ENCODE measurements at places on chromosomes 11 and 22.

DNA sequence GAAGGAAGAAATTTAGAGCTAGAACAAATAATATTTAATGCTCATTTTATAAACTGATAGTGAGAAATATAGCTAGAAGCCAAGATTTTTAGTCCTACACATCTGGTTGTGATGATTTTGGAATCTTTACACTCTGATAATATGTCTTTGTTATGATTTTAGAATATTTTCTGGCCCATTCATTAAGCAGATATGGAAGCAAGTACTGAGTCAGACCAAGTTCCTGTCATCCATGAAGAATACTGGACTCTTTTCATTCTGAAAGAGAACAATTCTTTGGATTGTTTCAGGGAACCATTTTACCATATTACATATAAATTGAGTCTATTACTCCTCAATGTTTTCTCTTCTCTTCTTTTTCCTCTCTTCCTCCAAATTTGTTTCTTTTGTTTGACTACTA, 227.4 kb downstream of the TMEM135 start:
- DNase-seq, result no peak

DNA sequence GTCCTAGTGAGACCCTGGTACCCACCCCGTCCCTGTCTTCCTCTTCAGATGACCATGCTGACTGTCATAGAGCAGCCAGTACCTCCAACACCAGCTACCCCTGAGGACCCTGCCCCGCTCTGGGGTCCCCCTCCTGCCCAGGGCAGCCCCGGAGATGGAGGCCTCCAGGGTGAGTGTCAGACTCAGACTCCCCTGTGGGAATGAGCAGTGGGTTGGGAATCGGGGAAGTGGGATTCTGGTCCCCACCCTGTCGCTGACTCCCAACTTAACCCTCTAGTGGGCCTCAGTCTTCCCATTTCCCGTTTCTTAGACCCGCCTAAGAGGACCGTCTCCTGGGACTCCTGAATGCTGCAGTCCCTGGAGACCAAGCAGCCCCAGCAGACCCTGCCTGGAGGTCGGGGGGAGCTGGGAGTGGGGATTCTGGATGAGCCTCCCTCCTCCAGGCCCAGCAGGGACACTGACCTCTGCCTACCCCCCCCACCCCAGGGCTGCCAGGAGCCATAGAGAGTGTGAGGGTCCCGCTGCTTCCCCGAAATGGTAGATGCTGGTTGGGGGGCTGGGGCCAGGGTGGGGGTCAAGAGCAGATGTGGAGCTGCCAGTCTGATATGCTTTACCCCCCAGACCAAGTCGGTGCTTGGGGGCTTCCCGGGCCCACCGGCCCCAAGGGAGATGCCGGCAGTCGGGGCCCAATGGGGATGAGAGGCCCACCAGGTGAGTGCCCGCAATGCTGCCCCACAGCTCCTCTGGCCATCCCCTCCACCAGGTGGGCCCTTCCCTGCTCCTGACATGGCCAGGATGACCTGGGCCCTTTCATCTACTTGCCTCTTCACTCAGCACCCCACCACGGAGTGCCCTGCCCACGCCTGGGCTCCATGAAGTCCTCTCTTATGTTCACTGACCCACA, 25.5 kb downstream of the EMID1 start:
- no peak for DNase-seq

DNA sequence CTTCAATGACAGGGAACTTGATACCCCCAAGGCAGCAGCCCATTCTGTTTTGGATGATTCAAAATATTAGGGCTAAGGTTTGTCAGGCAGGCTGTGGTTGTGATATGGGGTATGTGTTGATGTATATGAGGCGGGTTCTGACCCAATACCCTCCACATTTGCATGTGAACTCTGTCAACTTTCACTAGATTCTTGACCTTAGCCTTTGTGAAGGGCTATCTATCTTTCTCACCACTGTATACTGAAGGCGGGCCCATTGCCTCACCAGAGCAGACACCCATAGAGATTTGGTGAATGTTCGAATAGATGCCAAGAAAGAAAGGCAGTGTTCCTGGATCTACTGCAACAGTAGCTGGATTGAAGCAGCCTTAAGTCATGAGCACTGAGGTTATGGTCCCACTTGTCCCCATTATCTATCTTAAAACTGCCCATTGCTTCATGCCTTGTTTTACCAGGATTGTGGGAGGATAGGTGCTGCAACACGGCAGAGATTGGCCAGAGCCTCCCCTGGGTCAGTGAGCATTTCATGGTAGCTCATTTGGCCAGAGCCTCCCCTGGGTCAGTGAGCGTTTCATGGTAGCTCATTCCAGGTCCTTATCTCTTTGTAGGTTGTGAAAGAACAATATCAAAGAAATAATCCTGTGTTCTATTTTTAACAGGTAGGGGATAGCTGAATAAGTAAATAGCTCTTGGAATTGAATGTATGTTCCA, 399.6 kb downstream of the TMEM135 start:
- DNase-seq, result no peak

DNA sequence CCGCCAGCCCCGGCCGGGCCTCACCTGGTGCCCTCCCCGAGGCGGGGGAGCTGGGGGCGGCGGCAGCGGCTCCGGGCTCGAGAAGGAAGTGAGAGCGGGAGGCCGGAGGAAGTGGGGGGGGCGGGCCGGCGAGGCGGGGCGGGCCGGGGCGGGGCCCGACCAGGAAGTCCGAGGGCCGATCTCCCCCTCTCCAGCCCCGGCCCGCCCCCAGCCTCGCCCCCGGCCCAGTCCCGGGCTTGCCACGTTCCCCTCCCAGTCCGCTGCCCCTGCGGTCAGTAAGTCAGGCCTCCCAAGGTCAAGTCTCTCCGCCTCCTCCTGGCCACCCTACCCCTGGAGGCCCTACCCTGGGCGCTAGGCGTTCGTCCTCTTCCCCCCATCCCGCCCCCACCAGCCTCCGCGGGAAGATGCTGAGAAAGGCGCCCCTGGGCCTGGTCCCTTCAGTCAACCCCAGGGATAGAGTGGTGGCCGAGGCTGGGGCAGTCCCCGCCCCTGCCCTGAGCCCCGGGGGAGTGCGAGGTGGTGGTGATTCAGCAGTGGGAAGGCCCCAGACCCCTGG, at the start of gene RHOG:
Gene RHOG, minus strand, starts transcription at position 90 of the 556 bp plus-strand sequence. CDS start 12,821 bp downstream, outside the sequence.
- peak; percentile 80 for DNase-seq

DNA sequence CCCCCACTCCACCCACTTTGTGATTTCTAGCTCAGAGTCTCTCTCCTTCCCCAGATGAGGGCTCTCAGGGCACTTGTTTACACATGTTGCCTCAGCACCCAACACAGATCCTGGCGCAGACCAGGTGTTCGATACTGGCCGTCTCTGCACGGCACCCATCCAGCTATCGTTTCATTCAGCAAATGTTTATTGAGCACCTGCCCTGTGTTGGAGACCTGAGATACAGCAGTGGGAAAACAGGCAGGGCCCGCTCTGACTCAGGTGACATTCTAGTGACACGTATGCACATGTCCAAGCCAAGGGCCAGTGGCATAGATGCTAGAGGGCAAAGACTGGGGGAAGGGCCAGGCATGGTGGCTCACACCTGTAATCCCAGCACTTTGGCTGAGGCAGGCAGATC, 71.9 kb downstream of the NFAM1 start:
- DNase-seq, result no peak

- no peak for DNase-seq
Observed at GRCh38 chr22:33438273-33438672, 380.1 kb upstream of the SYN3 start.

- DNase-seq, result no peak
Observed at GRCh38 chr11:70833554-70833953, 418.8 kb downstream of the SHANK2 start.

DNA sequence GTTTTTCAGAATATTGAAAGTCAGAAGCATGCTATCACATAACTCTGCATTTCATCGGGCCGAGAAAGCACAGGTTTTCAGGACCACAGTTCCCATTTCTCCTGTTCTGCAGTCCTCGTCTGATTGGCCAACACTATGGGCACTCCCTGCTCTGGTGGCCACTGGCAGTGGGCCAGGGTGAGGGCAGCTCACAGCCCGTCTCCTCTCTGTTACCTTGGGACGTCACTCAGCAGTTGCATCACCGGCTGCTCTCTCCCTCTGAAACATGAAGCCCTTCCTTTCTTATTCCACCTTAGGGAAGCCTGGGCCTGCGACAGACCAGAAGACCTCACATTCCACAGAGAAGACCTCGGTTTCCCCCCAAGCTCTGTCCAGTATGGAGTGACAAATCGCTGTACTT, 11.4 kb upstream of the MICAL3 start:
- DNase-seq, result no peak

DNA sequence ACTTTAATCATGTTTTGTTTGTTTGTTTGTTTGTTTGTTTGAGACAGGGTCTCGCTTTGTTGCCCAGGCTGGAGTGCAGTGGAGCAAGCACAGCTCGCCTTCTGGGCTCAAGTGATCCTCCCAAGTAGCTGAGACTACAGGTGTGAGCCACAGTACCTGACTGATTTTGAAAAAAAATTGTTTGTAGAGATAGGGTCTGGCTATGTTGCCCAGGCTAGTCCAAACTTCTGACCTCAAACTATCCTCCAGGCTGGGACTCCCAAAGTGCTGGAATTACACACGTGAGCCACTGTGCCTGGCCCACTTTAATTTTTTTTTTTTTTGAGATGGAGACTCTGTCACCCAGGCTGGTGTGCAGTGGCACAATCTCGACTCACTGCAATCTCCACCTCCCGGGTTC, 74.8 kb upstream of the CLDN5 start:
- no peak for DNase-seq

DNA sequence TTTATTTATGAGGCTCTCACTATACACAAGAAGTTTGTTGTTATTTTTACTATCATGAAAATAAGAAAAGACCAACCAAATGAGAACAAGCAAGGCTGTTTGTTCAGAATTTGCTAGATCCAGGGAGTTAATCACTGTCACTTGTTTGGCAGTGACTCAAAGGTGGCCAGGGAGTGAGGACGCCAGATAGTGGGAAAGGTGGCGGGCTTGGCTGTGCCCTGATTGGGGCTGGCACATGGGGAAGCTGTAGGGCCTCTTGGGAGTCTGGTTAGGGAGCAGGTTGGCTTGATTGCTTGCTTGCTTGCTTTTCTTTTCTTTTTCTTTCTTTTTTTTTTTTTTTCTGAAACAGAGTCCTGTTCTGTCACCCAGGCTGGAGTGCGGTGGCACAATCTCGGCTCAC, 53.1 kb upstream of the SLC22A12 start:
- no peak for DNase-seq

GRCh38 chr11:69645801-69646492, 5.0 kb downstream of the CCND1 start:
- DNase-seq, result no peak

GRCh38 chr11:106714199-106714598, 304.1 kb downstream of the GUCY1A2 start:
- no peak for DNase-seq

- no peak for DNase-seq
Observed at GRCh38 chr11:128905345-128906184, 14.4 kb downstream of the KCNJ5 start.

DNA sequence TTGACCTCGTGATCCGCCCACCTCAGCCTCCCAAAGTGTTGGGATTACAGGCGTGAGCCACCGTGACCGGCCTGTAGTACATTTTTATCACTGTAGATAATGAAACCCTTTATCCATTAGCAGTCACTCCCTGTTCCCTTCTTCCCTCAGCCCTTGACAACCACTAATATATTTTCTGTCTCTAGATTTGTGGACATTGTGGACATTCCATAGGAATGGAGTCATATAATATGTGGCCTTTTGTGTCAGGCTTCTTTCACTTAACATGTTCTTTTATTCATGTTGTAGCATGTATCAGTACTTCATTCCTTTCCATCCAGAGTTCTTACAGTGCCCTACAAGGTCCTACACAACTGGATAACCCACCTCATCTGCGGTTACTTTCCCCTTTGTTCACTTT, 30.5 kb downstream of the RRM1 start:
- no peak for DNase-seq

GRCh38 chr11:75571625-75572024, 9.6 kb downstream of the SERPINH1 start:
- no peak for DNase-seq

GRCh38 chr22:49406879-49407587, 420.6 kb downstream of the BRD1 start:
- no peak for DNase-seq

DNA sequence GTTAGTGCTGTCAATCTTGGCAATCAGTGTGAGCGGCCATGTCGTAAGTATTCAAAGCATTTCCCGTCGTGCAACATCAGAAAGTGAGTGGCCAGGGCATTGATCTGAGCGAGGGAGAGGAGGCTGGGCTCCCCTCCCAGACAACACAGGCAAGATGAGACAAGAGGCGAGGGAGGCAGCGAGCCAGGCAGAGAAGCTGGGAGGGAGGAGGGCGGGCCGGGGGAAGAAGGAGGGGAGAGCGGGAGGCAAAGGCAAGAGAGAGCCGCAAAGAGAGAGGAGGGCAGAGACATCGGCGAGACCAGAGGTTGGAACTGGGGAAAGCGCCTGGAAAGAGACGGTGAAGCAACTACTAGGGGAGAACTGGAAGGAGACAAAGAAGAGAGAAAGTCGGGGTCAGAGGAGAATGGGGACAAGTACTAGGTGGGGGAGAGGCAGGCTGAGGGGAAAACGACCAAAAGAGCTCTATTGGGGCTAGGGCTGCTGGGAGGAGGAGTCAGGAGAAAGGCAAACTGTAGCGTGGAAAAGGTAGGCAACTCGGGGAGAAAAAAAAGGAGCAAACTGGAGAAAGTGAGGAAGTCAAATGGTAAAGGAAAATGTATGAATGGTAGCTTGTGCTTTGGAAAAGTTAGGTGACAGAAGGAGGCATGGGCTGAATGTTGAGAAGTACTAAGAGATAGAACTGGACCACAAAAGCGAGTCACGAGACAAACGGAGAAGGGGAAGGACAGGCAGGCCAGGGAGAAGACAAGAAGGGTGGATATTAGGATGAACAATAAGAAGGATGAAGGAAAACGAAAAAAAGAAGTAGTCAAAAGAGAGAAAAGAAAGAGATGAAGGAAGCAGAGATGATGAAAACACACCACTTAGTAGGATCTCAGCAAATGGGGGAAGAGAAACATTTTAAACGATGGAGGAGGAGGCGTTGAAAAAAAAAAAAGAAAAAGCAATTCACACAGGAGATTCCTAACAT, 130.5 kb upstream of the C11orf58 start:
- peak; percentile 47 for DNase-seq

DNA sequence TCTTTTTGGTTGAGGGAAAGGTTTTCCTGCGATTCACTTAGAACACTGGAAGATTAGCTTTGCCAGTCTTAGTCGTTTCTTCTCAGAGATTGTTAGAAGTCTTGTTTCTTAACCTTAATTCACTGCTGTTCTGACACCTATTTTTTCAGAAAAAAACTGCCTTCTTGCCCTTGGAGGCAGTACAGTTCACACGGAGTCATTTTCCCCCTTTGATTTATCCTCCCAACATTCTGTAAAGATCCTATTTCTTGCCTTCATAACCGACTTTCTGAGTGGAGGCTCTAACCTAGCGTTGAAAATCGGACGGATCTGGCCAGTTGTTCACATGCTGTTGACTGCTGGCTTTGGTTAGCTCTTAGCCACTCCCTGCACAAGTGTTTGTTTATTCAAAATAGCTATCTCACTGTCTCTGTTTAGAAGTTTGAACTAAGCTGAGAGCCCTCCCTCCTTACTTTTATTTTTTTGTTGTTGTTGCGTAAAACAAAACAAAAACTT, 737 bp downstream of the BCL2L13 start:
- DNase-seq, result no peak

DNA sequence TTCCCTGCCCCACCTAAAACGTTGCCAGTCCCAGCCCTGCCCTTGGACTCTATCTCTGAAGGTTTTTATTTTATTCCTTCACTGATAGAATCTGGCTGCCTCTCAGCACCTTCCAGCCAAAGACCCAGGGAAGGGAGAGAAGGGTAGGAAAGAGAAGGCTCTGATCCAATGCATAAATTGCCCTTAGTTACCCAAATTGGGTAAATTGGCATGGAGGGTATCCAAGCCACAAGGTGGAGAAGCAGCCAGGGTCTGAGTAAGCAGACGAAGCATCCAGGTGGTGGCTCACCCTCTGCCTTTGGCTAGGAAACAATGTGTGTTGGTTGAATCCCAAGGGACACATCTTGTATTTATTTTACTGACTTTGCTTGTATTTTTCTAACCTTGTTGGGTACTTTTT, 89.0 kb downstream of the FEZ1 start:
- DNase-seq, result no peak
